H9 (cell line): ENCODE measurements at places on chromosomes 16 and 17. TPM values are rescaled to one million over a fixed set of nuclear protein-coding genes. Genes with fewer than 3 reads are reported as not detected.
A peak's percentile ranks its signal among the peaks of the same experiment; 100 is the strongest.

GRCh38 chr17:74455821-74456220 is 10.6 kb upstream of the CD300A start:
- no peak for DNase-seq
- H3K27me3 ChIP-seq = peaks cover 11% of the 10 kb centered on the region; the same call in 1 of the 2 replicates
- H3K4me3 ChIP-seq = no peak overlapping the region
- no peaks in the 10 kb centered on the region for H3K36me3 ChIP-seq
- H3K4me1 ChIP-seq = peaks cover 6% of the 10 kb centered on the region; the same call in 1 of the 2 replicates
- H3K27ac ChIP-seq = no peak overlapping the region

DNA sequence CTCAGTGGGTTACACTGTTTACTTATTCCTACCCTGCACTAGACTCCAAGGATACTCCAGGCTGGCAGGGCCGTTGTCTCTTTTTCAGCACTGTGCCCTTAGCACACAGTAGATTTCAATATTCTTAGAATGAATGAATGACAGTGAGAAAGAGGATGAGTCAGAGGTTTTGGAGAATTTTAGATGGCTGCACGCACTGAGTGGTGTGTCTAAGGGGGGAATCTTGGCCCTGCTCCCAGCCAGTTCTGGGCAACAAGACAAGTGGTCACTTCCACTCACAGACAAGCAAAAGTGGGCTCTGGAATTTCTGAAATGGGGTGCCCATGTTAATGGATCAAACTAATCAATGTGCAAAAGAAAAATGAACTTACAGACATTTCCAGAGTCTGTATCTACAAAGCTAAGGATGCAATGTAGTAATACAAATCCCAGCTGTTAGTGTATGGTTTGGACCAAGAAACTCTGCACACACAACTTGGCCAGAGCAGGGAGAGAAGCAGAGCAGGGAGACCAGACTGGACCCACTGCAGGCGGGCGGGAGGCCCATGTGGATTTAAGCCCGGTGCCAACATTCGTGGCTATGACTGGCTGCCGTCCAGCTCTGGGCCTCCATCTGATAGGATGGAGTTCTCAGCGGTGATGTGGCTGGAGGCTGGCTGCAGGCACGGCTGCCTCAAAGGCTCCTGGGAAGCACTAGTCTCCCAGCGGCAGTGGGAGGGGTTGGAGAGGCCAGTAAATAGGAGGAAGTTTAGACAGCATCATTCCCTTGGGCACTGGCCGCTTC is 95.6 kb upstream of the CDYL2 start:
- no peak overlapping the region for H3K27ac ChIP-seq
- H3K27me3 ChIP-seq = no peaks in the 10 kb centered on the region
- DNase-seq = no peak
- no peak overlapping the region for H3K4me3 ChIP-seq

DNA sequence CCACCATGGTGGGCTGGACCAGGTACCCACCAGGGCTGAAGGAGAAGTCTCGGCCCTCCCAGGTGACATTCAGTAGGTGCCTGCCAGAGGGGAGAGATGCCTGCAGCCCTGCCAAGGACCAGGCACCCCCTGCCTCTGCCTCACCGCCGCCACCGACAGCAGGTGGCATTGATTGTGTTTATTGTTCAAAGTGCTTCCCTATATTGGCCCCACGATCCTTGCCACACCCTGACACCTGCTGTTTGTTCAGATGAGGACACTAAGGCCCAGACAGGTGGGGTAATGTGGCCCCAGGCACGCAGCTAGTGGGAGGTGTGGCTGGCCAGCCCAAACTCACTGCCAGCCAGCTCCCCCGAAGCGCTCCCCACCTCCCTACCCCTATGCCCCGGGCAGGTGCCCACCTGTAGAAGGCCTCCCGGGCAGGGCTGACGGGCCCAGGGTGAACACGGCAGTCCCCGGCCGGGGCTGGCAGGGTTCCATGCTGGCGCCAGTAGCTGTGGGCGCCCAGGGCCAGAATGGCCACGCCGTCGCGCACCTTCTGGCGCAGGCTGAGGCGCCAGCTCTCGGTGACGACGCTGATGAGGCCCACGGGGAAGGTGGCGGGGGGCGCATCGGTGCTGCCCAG is 8.0 kb downstream of the GRIN2C start:
- no peaks in the 10 kb centered on the region for H3K4me1 ChIP-seq
- no peak for DNase-seq
- H3K4me3 ChIP-seq = no peak overlapping the region
- peaks cover 32% of the 10 kb centered on the region for H3K27me3 ChIP-seq
- H3K27ac ChIP-seq = no peak overlapping the region

DNA sequence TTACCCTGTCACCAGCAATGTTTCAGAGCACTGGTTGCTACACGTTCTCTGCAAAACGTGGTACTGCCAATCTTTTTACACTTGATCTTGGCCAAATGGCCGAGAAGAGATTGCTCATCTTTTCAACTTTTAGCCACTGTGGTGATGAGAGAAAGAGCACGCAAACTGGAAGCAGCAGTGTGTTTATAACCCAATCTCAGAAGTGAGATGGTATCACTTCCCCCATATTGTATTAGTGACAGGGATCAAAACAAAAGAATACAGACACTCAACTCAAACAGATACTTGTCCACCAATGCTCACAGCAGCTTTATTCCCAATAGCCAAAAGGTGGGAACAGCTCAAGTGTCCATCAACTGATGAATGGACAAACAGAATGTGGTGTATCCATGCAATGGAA is 72.1 kb upstream of the FA2H start:
- no peak for DNase-seq
- H3K4me1 ChIP-seq = no peaks in the 10 kb centered on the region; the same call in 1 of the 2 replicates
- no peak overlapping the region for H3K4me3 ChIP-seq
- no peak overlapping the region for H3K27ac ChIP-seq
- H3K36me3 ChIP-seq = no peaks in the 10 kb centered on the region
- H3K27me3 ChIP-seq = no peaks in the 10 kb centered on the region

DNA sequence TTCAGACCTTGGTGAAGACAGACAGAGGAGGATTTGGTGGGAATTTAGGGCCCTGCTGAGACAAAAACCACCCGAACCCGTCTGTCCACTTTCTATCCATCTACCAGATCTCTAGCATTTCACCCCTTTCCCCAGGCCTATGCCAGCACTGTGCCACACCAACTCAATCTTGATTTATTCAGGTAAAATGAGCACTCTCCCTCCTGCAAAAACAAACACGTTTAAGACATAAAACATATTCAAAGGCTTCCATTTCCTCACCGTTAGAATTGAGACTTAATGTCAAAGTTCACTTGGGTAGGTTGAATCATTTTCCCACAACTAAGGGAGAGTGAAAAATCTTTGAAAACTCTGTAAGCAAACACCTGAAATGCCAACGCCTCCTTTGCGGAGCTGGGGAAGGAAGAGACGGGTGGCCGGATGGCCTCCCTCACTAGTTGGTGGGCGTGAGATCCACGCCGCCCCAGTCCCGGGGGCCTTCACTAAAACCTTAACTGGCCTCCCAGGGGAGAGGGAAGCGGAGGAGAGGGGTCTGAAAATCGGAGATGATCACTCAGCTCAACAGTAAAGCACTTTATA is 862 bp downstream of the DCAKD start:
- H3K27ac ChIP-seq = peak overlapping the region; percentile 83
- H3K4me3 ChIP-seq = peak overlapping the region; percentile 87

DNA sequence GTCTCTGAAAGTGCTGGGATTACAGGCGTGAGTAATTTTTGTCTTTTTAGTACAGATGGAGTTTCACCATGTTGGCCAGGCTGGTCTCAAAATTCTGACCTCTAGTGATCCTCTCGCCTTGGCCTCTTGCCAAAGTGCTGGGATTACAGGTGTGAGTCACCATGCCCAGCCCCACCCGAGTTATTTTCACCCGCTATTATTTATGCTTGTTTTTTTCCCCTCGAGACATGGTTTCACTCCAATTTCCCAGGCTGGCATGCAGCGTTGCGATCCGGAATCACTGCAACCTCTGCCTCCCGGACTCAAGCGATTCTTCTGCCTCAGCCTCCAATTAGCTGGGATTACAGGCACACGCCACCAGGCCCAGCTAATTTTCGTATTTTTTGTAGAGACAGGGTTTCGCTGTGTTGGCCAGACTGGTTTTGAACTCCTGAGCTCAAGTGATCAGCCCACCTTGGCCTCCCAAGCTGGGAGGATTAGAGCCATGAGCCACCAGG is 9.2 kb downstream of the RPL23 start:
- no peak overlapping the region for H3K27ac ChIP-seq
- peaks cover 18% of the 10 kb centered on the region for H3K36me3 ChIP-seq
- no peaks in the 10 kb centered on the region for H3K4me1 ChIP-seq
- no peak for DNase-seq
- no peaks in the 10 kb centered on the region for H3K27me3 ChIP-seq

The KRTAP9-4 gene
- not detected in 2 replicates for total RNA-seq

GRCh38 chr16:81553814-81554675 is 109.4 kb downstream of the CMIP start:
- DNase-seq = no peak
- H3K4me1 ChIP-seq = no peaks in the 10 kb centered on the region
- no peak overlapping the region for H3K27ac ChIP-seq
- no peaks in the 10 kb centered on the region for H3K36me3 ChIP-seq

- H3K4me3 ChIP-seq = no peak overlapping the region; the same call in 2 of the 3 replicates
- no peak overlapping the region for H3K27ac ChIP-seq
- DNase-seq = no peak
- H3K27me3 ChIP-seq = no peaks in the 10 kb centered on the region
- H3K4me1 ChIP-seq = no peaks in the 10 kb centered on the region
- peaks cover 7% of the 10 kb centered on the region for H3K36me3 ChIP-seq
These were observed 3.8 kb upstream of the DBNDD1 start for GRCh38 chr16:90023078-90023447.

The C16orf54 gene
- not detected in 2 replicates for total RNA-seq

The ABI3 gene
- total RNA-seq = 2.1 and 2.4 TPM in 2 replicates

DNA sequence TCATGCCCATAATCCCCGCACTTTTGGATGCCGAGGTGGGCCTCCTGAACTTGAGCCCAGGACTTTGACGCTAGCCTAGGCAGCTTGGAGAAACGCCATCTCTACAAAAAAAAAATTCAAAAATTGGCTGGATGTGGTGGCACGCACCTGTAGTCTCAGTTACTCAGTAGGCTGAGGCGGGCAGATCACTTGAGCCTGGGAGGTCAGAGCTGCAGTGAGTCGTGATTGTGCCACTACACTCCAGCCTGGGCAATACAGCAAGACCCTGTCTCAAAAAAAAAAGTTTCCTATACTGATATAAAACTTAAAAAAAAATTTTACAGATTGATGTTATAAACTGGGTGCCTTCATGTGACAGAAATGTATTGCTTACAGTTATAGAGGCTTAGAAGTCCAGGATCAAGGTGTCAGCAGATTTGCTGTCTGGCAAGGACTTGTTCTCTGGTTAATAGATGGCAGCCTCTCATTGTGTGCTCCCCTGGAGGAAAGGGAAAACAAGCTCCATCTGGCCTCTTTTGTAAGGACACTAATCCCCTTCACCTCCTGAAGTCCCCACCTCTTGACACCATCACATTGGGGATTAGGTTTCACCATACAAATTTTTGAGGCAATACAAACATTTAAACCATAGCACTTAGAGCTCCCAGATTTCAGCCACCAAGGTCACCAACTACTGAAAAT is 8.5 kb upstream of the CES3 start:
- no peaks in the 10 kb centered on the region for H3K36me3 ChIP-seq
- H3K4me3 ChIP-seq = no peak overlapping the region
- no peak for DNase-seq
- peaks cover 14% of the 10 kb centered on the region; the same call in 1 of the 2 replicates for H3K27me3 ChIP-seq
- H3K27ac ChIP-seq = no peak overlapping the region

DNA sequence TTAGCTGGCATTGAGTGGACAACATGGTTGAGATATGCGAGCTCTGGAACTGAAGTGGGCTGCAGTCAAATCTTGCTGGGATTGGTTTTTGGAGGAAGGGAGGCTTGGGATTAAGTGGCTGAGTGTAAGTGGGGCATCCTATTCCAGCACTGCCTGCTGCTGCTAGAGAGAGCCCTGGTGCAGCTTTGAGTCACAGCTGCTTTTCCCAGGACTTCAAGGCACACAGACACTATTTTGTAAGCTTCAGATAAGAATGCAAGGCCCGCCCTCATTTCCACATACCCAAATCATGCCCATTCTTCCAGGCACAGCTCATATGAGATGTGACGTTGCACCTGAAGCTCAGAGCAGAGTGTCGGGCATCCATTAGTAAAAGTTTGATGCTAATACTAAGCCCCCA is 10.2 kb upstream of the MAF start:
- H3K4me3 ChIP-seq = no peak overlapping the region
- H3K27ac ChIP-seq = no peak overlapping the region
- H3K27me3 ChIP-seq = no peaks in the 10 kb centered on the region
- H3K4me1 ChIP-seq = no peaks in the 10 kb centered on the region
- no peak for DNase-seq

DNA sequence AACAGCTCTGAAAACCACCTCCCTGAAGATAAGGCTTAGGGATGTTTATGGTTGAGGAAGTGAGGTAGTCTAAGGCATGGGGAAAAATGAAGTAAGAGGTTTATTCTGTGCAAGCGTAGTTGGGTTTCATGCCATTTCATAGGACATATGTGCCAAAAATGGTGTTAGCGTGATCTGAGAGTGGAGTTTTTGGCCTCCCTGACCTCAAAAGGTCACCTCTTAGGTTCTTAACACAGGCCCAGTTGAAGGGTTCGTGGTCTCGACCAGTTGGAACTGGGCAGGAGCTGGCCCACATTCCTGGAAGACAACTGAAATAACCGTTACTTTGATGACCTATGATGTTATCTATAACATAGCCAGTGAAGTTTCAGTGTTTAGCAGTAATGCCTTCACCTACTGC is 57.0 kb downstream of the MRTFB start:
- no peak overlapping the region for H3K27ac ChIP-seq
- H3K27me3 ChIP-seq = no peaks in the 10 kb centered on the region
- no peak for DNase-seq
- H3K36me3 ChIP-seq = peaks cover 3% of the 10 kb centered on the region; the same call in 1 of the 2 replicates
- no peak overlapping the region for H3K4me3 ChIP-seq
- H3K4me1 ChIP-seq = no peaks in the 10 kb centered on the region

DNA sequence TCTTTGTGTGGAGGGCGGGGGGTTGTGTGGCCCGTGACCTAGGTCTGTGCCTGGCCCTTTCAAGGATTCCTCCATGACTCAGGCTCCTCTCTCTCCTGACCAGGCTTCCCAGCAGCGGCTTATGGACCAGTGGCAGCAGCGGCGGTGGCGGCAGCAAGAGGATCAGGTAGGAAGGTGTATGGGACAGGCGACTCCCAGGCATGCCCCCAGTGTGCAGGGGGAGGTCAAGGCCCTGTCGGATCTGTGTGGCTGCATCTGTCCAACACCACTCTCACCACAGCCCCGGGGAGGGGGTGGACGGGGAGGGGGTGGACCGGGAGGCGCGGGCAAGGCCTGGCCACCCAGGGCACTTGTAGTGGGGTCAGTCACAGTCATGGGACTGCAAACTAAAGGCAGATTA is 93.1 kb downstream of the CCDC182 start:
- H3K36me3 ChIP-seq = peaks cover 11% of the 10 kb centered on the region; the same call in 1 of the 2 replicates
- no peak overlapping the region for H3K27ac ChIP-seq
- H3K27me3 ChIP-seq = no peaks in the 10 kb centered on the region
- H3K4me3 ChIP-seq = no peak overlapping the region

- H3K27me3 ChIP-seq = no peaks in the 10 kb centered on the region
- peaks cover 4% of the 10 kb centered on the region; the same call in 1 of the 3 replicates for H3K36me3 ChIP-seq
- H3K4me1 ChIP-seq = no peaks in the 10 kb centered on the region
- H3K4me3 ChIP-seq = no peak overlapping the region
- DNase-seq = no peak
- no peak overlapping the region for H3K27ac ChIP-seq
These were observed 13.3 kb downstream of the TBKBP1 start for GRCh38 chr17:47707056-47707804.
